ENCODE measurements at places on chromosomes 6 and 20.

DNA sequence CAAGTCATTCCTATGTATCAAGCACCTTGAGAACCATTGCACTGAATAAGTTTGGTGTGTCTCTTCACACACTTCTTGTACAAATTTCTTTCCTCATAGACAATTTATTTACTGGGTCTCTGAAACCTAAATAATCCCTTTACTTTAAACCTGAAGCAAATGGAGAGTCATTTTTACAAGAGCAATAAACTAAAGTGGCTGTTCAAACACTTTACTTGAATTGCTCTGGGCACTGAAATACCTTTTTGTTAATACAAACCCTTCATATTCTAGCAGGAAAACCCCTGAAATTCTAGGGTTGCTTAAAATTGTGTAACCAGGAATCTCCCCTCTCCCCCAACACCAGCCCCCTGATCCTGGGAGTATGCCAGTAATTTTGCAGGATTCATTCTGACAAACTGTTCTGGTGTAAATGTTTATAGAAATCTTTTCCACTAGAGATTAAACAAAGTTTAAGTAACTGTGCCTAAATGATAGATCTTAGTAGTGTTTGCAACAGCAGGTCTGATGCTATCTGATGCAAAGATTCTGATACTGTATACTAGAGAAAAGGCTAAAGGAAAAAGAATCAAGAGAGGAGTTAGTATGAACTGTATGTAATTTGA lies 13.4 kb downstream of the RSPO3 start:
- no peak for DNase-seq

DNA sequence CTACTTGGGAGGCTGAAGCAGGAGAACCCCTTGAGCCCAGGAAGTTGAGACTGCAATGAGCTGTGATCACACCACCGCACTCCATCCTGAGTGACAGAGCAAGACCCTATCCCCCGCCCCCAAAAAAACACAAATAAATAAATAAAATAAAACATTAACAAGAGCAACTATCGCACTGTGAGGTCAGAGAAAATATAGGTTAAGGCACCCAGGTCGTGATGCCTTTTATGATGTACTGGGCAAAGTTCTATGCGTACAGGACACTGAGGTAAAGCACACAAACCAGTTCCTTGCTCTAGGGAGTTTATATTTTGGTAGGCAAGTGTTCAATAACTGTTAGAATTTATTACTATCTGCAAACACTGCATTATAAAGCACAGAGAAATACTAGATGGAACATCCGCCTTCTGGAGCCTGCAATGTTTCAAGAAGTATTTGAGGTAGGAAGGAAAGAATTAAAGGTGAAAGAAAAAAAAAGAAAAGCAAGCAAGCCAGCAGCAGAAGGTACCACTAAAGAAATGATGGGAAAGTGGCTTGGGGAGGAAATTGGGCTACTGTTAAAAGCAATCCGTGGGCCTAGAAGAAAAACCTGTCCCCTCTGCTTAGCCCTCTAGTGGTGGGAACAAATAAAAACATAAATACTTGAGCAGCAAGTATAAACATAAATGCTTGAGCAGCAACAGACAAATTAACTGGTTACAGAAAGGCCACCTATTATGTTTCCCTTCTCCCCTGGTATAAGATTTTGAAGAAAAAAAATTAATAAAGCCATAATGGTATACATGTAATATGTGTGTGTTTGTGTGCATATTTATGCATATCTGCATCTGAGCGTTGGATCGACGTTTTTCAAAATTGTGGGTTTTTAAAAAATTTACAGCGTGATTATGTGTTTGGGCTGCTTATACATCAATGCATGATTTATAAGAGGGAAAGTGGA lies 128.0 kb downstream of the PHACTR1 start:
- no peak for DNase-seq

DNA sequence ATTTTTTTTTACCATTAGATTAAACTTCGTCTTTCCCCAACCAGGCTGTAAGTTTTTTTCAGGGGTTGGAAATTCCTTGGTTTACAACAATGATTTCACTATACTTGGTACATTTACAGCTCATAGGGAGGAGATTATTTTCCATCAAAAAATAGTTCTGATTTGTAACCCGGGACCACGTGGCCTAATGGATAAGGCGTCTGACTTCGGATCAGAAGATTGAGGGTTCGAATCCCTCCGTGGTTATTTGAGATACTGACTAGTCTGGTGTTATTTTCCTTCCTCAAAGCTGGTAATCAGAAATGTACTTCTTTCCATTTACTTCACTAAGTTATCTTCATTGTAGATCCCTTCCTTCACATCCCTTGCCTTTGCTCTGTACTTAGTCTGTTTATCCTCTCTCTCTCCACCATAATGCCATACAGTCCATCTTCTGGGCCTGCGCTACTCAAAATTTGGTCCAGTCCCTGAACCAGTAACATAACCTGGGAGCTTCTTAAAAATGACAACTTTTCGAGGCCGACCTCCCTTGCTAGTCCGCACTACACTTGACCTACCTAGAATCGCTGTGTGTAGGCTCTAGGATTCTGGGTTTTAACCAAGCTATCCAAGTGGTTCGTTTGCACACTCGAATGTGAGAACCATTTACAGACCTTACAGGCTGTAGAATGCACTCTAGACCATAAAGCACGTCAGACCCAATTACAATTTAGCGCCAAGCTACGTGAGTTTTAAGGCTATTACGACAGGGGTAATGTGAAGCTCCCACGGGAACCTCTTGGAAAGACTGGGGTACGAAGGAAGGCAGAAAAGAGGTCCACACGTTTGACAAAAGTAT lies 42.1 kb upstream of the BTN3A2 start:
- DNase-seq: peak; percentile 47

- DNase-seq: no peak
These were observed at the start of gene BMP2 for GRCh38 chr20:6767536-6768227. BMP2 (plus strand) TSS chr20:6767686; CDS start chr20:6770127, 2,441 bp downstream.

- DNase-seq: no peak
These were observed 82.6 kb upstream of the DST start for GRCh38 chr6:56725254-56725653.
